ENCODE measurements at places on chromosomes 5 and 9.

DNA sequence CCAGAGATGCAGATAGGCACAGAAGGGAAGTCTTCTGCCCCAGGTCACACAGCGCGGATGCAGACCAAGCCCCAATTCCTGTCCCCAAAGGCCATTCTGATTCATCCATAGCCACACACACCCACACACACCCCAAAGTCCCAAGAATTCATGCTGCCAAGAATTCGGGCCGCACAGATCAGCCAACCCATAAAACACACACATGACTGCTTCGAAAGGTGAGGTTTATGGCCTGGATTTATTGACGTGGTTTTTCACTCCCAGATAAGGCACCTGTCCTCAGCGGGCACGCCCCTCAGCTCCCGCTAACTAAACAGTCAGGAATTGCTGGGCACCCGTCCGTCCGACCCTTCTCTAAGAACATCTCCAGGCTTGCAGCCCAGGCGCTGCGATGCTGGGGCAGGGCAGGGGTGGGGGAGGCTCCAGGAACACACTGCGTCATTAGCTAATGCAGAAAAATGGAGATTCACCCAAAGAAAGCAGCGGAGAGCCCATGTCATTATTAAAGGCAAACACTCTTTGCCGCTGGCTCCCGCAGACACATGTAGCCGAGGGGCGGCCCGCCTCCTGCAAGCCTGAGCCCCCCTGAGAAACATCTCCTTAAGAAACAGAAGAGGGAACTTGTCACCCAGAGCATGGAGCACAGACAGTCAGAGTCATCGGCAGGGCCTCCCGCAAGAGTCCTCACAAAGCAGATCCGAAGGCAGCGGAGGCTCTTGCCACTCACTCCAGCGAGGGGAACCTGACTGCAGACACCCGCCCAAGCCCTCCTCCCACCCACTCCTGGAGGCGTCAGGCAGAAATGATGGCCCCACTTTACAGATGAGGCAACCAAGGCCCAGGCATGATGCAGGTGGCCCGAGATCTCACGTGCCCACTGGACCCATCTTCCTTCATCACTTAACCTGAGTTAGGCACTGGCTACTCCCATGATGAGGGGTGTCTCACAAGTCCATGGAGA is 19.9 kb downstream of the VAV2 start:
- no peak for DNase-seq

DNA sequence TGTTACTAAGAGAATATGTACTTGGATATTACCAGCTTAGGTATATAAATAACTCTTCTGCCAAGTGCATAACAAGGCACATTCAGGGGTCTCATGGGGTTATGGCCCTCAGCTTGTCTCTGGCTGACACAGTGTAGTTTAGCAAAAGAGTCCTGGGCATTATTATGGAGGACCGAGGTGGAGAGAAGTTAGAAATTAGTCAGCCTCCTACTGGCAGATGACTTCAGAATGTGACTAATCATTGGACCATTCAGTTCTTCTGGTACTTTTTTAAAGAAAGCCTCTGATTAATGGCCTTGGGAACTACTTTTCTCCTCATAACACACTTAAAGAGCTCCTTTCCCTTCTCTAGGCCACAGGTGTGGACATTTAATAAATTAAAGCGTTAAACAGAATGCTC is 178.9 kb downstream of the SH3GL2 start:
- DNase-seq, result no peak

- no peak for DNase-seq
These were observed 351.7 kb downstream of the CWC27 start for GRCh38 chr5:65120371-65120967.

- DNase-seq, result no peak
These were observed 3.6 kb downstream of the RPL12 start for GRCh38 chr9:127447416-127448111.

- DNase-seq, result no peak
These were observed 49.1 kb downstream of the PTCD2 start for GRCh38 chr5:72369301-72369700.

DNA sequence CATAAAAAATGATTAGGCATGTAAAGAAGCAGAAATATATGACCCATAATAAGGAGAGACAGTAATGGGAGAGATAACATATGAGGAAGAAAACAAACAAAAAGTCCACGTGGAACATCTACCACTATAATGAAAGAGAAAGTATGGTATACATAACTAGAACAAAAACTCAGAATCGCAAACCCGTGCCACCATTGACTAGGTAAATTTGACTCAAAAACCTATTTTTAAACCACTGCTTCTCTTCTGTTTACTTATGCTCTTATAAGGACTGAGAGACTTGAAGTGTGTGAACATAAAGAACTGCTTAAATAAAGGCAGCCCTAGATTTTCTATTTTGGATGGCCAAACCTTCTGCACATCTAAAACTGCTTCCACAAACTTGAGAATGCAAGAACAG is 330.7 kb downstream of the CAAP1 start:
- DNase-seq, result no peak

- no peak for DNase-seq
These were observed 12.7 kb downstream of the CSF2 start for GRCh38 chr5:132086277-132086794.

DNA sequence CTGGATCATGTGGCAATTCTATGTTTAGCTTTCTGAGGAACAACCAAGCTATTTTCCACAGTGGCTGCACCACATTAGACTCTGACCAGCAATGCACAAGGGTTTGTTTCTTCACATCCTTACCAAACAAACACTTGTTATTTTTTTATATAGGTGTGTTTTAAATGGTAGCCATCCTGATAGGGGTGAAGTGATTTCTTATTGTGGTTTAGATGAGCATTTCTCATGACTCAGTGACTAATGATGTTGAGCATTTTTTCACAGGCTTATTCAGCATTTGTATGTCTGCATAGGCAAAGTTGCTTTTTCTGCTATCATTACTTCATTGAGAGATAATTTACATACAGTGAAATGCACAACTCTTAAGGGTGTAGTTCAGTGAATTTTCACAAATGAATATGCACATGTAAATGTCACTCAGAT is 36.0 kb downstream of the ANKRD33B start:
- DNase-seq, result no peak

DNA sequence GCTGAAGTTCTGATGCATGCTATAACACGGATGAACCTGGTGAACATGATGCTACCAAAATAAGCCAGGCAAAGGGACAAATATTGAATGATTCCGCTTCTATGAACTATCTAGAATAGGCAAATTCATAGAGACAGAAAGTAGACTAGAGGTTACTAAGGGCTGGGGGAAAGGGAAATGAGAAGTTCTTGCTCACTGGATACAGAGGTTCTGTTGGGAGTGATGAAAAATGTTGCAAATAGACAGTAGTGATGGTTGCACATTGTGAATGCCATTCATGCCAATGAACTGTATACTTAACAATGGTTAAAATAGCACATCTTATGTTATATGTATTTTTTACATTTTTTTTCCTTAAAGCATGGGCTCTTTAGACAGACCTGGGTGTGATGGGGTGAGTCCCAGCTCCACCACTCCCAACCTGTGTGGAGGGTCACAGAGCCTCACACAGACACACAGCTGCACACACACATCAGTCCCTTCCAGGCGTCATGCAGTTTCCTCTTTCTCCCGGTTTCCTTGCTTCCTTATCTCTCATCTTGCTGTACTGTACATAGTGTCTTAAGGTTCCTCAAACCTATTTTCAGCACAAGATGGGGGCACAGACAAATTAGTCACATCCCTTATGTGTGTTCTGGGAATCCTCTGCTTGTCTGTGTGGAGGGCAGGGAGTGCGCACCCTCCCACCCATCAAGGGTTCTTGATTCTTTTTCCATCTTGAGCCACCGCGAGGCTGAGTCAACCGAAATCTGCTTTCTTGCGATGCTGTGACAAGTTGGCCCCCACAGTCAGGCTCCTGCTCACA is 192.9 kb downstream of the CRB2 start:
- no peak for DNase-seq

- DNase-seq, result no peak
These were observed 17.2 kb downstream of the SMAD5 start for GRCh38 chr5:136149891-136150290.

DNA sequence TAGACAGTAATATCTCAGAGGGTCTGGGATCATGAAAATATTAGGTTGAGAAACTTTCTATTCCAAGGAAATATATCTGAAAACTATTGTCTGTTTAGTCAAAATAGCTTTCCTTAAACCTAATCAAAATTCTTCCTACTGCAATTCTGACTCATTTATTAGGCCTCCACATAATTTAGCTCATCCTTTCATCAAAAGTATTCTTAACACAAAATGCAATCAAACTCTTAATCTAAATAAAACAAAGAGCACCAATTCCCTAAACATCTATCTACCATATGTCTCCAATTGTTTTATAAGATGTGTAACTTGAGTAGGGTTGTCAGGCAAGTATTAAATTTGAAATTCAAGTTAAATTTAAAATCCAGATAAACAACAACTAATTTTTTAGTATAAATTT is 142.1 kb downstream of the PLK2 start:
- DNase-seq, result no peak

DNA sequence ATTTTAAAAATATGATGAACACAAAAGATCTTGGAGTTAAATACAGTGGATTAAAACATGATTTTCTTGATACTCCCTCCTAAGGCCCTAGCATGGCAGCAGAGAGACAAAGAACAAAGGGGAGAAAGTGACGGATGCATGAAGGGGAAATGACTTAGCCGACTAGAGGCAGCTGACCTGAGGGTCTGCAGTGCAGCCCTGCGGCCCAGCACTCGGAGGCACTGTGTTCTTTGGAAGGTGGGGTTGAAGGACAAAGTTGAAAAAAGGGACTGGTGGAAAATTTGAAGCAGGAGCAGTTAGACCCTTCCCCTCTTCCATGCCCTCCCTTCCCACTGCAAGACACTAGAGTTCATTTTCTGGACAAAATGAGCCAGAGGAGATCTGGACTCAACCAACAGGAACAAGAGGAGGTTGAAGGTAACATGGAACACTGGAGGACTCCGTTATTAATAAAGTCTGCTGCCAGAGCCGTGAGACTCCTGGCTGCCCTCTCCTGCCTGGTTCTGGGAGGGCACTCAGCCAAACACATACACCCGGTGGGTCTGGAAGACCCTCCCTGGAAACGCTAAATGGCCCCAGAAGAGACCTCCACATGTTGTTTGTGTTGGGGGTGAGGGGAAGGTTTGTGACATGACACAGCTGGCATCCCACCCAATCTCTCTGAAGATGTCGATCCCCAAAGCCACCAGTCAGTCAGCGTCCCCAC is 98.1 kb downstream of the JMY start:
- DNase-seq, result no peak

DNA sequence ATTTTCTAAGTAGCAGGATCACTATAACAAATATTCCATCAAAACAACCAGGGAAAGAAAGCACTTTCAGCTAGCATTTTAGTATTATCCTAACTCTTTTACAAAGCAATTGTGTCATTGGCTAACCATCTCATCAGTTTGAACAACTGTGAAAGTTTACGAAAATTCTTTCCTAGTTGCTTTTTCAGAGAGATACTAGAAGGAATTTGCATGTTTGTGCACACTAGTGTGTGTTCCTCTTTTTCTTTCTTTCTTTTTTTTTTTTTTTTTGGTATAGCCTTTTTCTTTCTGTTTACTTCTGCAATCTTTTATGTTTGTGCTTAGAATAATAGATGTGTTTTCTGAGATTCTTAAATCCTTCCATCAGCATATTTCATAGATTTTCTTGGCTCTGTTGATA is 124.7 kb upstream of the SEMA6A start:
- no peak for DNase-seq

DNA sequence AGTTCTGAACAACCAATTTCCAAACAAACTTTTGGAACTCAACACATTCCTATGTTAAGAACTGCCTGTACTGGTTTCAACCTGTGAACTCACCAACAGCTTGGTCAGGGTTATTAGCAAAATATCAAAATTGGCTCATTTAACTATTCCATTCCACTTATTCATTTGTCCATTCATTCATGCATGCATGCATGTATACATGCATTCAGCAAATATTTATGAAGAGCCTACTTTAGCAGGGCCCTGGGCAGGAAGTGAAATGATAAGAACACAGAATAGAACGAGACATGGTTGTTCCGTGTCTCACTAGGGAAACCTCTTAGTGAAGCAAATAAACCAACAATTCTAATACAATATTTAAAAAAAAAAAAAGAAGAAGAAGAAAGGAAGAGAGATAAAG is 107.4 kb downstream of the GLIS3 start:
- DNase-seq, result no peak

DNA sequence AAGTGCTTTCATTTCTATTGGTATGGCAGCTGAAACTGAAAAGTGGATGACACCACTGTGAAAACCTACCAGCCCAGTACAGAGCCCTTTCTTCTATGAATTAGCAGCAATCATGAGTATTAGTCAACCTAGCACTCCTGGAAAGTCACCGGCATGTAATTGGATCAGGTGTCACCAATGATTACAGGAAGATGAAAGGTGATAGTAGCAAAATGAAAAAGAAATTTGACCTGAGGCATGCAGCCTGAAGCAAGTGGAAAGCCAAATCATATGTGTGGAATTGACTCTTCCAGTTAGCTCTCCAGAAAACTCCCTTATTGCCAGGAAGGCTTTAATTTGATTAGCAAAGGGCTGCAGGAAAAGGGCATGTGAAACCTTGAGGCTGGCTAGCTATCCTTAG is 81.2 kb upstream of the NAA35 start:
- no peak for DNase-seq

Data from hypothalamus (tissue), 51 donors.